ENCODE measurements at places on chromosomes 6 and 20. TPM values are rescaled to one million over a fixed set of nuclear protein-coding genes. Genes with fewer than 3 reads are reported as not detected.

The LPA gene
- not detected for total RNA-seq

The SEMG1 gene
- not detected for total RNA-seq

The PMEPA1 gene
- total RNA-seq: 6.6 TPM

The LCA5 gene
- 4.2 TPM for total RNA-seq

The EBF4 gene
- total RNA-seq: 0.76 TPM

The LIME1 gene
- total RNA-seq: 32.0 TPM

The ZSCAN31 gene
- total RNA-seq: 0.54 TPM

The RGL2 gene
- 21.1 TPM for total RNA-seq
